ENCODE measurements at places on chromosomes 16 and 17.

DNA sequence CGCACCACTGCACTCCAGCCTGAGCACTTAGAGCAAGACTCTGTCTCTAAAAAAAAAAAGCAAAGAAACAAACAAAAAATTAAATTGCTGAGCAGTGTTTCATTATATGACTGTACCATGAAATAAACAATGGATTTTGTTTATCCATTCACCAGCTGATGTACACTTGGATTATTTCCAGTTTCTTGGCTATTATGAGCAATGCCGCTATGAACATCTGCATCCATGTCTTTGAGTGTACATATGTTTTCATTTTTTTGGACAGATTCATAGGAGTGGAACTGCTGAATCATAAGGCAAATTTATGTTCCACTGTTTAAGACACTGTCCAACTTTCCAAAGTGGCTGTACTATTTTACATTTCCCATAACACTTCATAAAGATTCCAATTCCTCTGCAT, 8.0 kb downstream of the RNF157 start:
- no peak for DNase-seq

DNA sequence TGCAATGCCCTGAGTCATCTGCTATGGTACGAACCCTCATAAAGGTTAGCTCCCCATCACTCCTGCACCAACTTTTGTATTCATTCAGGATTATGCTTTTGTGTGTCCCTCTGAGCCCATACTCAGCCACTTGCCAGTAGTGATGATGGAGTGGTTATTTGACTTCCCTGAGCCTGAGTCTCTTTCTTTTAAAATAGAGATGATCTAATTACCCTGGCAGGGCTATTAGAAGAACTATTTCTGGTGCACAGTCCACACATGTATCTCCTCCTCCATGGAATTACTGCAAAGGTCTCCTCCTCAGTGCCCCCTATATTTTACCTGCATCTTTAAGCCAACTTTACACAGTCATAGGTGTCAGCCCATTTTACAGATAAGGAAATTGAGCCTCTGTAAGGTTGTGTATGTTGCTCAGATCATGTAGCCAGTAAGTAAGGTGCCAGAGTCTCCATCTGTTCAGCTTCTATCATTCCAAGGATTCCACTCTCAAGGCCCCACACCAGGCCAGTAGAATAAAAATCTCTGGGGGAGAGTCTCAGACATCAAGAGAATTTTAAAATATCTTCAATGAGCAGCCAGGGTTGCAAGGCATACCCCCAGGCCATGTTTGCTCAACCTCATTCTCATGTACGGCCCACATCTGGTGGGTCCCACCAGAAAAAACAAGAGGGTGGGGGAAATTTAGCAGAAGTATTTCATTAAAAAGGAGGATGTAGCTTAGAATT, 333.7 kb upstream of the HSBP1 start:
- no peak for DNase-seq

GRCh38 chr17:39231591-39232551, 6.1 kb upstream of the STAC2 start:
- DNase-seq, result peak; percentile 83

DNA sequence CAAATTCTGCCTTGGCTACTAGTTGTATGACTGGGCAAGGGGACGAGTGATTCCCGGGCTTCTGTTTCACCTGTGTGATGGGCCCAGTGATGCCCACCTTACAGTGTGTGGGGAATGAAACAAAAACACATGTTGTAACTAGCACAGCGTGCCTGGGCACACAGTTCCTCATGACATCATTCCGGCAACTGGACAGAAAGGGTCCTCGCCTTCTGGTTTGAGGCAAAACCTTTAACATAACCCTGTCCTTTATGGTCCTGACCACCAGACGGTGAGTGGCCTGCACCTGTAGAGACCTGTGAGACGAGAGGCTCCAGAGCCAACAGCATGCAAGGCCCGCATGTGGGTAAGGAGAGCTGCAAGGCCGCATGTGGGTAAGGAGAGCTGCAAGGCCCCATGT, 7.7 kb upstream of the SLC38A8 start:
- DNase-seq, result peak; percentile 43

Measured in activated effector memory CD4-positive, alpha-beta T cell treated with anti-CD3 and anti-CD28 coated beads, Interleukin-2, amount 50 U/mL, for 16 hours (primary cell).